ENCODE measurements at places on chromosomes 7 and 10. TPM values are rescaled to one million over a fixed set of nuclear protein-coding genes. Genes with fewer than 3 reads are reported as not detected.

GRCh38 chr7:129258649-129259389, 34.0 kb downstream of the AHCYL2 start:
- no peak for DNase-seq

DNA sequence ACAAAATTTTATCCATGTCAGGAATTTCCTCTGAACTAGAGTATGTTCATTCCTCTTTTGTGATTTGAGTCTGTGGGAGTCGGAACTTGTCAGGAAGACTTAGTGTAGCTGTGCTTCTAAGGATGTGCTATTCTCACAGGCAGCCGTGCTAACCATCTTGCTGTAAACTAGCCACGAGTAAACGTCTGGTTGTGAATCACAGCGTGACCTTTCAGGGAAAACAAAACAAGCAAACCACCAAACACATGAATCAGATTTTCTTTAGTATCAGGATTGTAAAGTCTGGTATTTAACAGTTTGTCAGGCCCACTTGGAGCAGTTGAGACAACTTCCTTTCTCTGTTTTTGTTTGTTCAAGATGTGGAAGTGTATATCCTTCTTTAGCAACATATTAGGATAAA, 32.0 kb downstream of the AUTS2 start:
- DNase-seq, result no peak

- no peak for DNase-seq
Measured at GRCh38 chr7:150648353-150649079, 16.3 kb upstream of the GIMAP6 start.

DNA sequence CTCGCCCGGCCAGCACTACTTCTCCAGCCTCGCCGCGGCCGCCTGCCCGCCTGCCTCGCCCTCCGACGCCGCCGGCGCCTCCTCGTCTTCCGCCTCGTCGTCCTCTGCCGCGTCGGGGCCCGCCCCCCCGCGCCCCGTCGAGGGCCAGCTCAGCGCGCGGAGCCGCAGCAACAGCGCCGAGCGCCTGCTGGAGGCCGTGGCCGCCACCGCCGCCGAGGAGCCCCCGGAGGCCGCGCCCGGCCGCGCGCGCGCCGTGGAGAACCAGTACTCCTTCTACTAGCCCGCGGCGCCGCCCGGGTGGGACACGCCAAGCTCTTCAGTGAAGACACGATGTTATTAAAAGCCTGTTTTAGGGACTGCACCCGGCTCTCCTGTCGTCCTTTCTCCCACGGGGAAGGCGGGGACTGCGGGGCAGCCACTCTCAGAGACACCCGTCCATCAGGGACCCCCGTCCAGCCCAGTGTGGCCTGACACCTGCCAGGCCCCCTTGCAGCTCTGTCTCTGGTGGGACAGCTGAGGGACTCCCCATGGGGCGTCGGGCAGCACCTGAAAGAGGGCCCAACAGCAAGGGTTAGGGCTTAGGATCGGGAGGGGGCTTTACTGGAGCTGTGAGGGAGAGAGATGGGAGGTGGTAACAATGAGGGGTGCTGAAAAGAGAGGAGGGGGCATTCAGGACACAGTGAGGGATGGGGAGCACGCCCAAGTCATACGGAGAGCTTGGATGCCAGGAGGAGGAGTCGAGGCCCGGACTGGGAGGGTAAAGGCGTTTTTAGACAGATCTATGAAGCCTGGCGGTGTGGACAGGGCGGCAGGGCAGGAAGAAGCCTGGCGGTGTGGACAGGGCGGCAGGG, 34.7 kb downstream of the SPDYE6 start:
- DNase-seq, result no peak

GRCh38 chr7:43535031-43535451, 47.9 kb upstream of the STK17A start:
- no peak for DNase-seq

DNA sequence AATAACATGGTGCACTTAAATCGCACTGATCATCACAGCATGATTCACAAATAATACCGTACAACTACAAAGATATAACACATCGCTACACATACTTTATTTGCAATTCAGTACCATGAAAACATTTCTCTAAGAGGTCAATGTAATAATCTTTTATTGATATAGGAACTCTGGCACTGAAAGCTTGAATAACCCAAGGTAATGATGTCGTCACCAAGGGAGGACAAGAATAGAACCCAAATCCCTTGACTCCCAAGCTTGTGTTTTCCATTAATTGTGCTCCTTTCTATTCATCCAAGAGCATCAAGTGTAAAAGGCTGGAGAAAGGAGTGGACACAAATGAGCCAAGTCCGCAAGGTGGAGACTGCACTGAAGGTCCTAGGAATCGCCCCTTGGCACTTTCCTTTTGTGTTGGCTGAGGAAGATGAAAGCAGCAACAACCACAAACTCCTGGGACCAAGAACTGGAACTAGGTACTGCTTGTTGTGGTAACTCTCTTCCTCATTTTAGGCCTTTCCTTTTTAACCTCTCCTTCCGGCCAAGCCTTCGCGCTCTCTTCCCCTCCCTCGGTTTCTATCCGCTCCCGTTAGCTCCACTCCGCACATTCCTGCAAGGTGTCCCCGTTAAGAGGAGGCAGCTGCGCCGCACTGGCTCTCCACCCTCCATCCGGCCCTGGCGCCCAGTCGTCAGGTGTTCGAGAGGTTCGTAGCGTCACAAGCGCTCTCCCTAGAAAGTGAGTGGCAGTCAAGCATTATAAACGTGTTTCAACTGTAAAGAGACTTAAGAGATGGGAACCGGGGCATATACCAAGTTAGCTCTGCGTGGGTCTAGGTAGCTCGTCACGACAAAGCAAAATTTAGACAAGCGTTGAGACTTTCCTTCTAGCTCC, 1.0 kb upstream of the CBLL1 start:
- no peak for DNase-seq

GRCh38 chr7:68470836-68471435, 1127.3 kb upstream of the AUTS2 start:
- DNase-seq, result no peak

DNA sequence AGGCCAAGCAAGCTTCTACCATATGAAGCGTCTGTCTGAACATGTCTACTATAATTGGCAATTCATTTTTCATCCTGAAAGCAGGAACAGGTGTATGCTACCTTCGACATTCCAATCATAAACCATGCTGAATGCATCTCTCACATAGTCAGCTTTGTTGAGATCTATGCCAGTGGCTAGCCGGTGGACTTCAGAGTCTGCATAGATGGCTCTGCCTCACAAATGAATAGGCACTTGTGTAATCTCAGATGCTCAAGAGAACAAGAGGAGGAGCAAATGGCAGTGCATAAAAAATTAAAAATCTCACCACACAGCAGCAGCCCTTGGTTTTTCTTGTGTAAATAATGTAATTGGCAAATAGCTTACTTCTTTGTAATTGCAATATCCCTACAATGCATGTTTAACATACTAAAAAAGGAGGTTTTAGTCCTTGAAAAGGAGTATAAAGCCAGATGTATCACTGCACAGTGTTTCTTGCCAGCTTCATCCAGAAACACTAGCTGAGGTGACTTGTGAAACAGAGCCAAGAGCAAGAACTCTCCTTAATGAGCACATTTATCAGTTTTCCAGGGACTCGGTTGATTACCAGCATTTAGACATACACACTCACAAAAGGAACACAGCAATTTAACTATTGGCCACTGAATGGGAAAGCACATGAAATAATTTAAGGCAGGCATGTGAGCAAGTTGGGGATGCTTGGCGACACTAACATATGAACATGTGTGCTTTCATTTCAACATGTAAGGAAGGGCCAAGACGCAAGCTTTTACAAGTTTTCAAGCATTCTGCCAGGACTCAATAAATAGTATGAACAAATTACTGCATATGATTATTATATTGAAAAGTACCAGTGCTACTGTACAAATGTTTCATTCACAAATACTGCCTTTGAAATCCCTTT, 249.9 kb upstream of the PLXNA4 start:
- DNase-seq, result no peak

The LBX1 gene
- total RNA-seq, result not detected

The CDC14C gene
- total RNA-seq, result not detected

The CREB3L2 gene
- total RNA-seq, result 25.2 TPM

The CDHR3 gene
- 1.3 TPM for total RNA-seq
